ENCODE measurements at places on chromosomes 6 and 20.

DNA sequence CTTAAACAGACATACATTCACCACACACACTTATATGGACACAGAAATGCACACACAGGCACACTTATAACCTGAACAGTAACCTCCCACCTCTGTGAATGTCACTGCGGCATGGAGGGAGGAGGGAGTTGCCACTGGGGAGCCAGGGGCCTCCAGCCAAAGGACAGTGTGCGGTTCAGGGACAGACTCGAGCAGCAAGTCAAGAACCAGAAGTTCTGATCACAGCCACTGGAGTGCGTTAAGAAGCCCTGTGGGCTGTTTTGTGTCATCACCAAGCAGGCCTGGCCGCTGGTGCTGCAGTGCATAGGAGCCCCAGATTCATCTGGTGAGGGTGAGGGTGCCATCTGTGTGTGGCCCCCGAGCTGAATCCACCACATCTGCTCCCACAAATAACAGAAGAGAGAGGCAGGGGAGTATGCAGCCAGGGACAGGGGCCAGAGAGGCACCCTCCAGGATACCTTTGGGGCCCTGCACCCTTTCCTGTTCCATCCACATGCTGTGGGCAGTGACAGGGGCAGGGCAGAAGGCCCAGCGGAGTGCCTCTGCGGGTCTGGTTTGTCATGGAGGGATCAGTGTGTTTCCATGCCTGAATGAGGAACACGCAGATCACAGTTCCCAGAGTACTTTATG is 20.3 kb downstream of the SYNDIG1 start:
- no peak for DNase-seq

GRCh38 chr6:108323710-108324466 is 29.0 kb downstream of the AFG1L start:
- no peak for DNase-seq

DNA sequence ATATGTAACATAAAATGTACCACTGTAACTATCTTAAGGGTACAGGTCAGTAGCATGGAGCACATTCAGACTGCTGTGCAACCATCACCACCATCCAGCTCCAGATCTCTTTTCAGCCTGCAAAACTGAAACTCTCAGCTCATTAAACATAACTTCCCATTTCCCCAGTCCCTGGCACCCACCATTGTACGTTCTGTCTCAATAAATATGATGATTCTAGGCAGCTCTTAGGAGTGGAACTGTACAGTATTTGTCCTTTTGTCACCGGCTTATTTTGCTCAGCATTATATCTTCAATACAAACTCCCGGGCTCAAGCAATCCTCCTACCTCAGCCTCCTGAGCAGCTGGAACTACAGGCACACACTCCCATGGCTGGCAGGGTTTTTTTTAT is 1.5 kb downstream of the ZC3H12D start:
- DNase-seq = no peak

GRCh38 chr6:12348530-12349511 is 58.7 kb downstream of the EDN1 start:
- DNase-seq = peak; percentile 94

GRCh38 chr6:8047541-8048292 is 16.5 kb downstream of the BLOC1S5 start:
- peak; percentile 49 for DNase-seq

DNA sequence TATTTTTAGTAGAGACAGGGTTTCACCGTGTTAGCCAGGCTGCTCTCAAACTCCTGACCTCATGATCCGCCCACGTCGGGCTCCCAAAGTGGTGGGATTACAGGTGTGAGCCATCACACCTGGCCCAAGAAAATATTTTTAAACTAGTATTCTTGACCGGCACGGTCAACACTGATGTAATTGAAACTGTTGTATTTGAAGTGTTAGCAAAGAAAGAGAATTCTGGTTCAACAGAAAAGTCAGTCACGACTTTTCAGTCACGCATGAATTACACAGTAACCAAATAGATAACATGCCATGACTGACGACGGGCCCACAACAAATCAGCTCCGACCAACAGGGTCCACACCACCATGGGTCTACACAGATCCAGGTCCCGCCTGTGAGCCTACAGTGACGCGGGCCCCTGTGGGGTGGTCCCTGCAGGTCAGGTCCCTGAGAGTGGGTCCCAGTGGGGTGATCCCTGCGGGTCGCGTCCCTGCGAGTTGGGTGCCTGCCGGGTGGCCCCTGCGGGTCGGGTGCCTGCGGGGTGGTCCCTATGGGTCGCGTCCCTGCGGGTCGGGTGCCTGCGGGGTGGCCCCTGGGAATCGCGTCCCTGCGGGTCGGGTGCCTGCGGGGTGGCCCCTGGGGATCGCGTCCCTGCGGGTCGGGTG is 1.0 kb downstream of the GMEB2 start:
- DNase-seq = peak; percentile 25

DNA sequence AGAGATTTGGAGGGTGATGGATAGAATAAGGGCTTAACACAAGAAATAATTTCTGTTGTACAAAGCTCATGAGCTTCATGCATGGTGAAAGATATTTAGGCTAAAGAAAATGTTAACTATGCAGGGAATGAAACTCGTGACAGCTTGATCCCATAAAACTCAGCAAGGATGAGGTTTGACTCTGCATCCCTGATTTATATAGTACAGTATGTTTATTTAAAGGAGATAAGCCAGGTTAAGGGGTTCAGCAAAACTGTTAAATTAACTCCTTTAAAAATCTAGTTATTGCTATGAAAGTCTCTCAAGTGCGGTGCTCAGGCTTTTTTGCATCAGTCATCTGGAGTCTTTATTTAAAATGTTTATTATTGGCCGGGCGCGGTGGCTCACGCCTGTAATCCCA is 326.4 kb downstream of the LAMA2 start:
- DNase-seq = no peak

GRCh38 chr6:43907789-43908472 is 137.9 kb downstream of the VEGFA start:
- no peak for DNase-seq

- no peak for DNase-seq
These were observed 774.3 kb upstream of the CHD6 start for GRCh38 chr20:42392442-42392841.

GRCh38 chr6:13709689-13710551 is 1.7 kb downstream of the RANBP9 start:
- peak; percentile 49 for DNase-seq

DNA sequence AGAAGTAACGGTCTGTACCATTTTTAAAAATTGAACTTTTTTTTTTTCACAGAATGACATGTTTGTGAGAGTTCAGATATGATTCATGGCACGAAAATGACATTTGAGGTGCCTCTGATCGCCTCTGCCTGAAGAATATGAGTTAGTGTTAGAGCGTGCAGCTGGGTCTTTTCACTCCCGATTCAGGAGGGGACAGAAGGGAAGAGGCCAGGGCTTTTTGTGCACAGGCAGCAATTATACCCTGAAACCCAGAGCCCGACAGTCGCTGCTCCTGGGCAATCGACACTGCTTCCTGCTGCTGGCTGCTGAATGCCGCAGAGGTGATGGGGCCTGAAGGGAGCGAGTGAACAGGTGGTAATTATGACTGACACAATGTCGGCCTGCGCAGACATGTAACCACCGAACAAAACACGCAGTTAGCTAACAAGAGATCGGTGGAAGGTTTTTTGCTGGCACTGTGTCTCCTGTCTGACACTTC is 652.0 kb upstream of the NOX3 start:
- DNase-seq = no peak

DNA sequence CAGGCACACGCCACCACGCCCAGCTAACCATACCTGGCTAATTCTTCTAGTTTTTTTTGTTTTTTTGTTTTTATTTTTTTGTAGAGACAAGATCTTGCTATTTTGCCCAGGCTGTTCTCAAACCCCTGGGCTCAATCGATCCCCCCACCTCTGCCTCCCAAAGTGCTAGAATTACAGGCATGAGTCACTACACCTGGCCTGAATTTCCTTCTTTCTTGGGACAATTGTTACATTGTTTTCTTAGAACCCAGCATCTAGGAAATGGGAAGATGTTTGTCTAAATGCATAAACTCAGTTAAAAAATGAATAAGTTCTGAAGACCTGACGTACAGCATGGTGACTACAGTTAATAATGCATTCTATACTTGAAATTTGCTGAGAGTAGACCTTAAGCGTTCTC is 10.8 kb upstream of the AGPAT4 start:
- no peak for DNase-seq

- DNase-seq = peak; percentile 88
These were observed at the start of gene SYTL3 for GRCh38 chr6:158649289-158650143. TSS of gene SYTL3 (plus strand) at chr6:158650054. CDS start at chr6:158663269, 13,215 bp downstream.

GRCh38 chr6:151738267-151738666 is 69.2 kb upstream of the ESR1 start:
- no peak for DNase-seq

- DNase-seq = no peak
These were observed 13.6 kb downstream of the IP6K3 start for GRCh38 chr6:33732817-33733708.

DNA sequence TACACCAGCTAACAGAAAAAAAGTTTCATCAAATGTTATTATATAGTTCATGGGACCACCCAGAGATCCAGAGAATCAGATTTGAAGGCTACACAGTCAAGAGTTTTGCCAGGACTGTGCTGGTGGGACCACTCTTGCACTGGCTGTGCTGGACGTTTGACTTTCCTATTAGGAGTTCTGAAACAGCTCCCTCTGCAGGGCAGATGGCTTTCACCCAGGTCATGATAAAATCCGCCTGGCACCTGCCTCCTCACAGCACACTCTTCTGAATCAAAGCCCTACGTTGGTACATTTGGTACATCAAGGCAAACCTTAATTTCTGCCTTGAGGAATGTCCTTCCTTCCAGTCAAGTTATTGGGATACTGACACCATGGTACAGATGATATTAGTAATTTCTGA is 302.1 kb downstream of the ZNF217 start:
- DNase-seq = no peak

DNA sequence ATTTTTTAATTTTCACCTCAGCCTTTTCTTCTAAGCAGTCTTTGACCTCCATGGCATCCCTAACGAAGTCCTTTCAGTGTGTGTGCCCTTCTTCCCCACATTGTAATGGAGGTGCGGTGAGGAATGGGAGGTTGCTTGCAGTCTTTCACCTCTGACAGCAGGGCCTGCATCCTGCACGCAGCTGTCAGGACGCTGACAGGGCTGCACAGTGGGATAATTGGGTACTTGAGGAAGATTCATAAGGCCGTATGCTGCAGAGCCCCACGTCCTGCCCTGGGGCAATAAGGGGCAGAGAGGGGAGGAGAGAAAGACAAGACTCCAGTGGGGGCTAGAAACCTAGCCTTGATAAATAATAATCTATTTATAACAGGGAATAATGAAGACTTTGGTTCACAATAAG is 184.7 kb downstream of the SAMD5 start:
- DNase-seq = no peak

DNA sequence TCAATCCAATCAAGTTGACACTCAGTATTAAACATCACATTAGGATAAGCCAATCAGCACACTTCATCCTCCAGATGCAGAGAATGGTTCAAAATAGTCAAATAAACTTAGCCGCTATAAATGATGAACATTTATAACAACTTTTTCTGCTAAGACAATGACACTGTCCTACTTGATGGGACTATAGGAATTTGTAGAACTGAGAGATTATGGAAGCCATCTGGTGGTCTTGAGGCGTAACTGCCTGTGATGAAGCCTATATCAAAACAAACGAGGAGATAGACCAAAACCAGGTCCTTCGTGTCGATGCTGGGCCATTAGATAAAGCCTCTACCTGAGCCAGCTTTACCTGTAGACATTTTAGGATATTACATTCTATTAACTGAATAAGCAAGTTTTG is 631.1 kb downstream of the COL12A1 start:
- peak; percentile 52 for DNase-seq

DNA sequence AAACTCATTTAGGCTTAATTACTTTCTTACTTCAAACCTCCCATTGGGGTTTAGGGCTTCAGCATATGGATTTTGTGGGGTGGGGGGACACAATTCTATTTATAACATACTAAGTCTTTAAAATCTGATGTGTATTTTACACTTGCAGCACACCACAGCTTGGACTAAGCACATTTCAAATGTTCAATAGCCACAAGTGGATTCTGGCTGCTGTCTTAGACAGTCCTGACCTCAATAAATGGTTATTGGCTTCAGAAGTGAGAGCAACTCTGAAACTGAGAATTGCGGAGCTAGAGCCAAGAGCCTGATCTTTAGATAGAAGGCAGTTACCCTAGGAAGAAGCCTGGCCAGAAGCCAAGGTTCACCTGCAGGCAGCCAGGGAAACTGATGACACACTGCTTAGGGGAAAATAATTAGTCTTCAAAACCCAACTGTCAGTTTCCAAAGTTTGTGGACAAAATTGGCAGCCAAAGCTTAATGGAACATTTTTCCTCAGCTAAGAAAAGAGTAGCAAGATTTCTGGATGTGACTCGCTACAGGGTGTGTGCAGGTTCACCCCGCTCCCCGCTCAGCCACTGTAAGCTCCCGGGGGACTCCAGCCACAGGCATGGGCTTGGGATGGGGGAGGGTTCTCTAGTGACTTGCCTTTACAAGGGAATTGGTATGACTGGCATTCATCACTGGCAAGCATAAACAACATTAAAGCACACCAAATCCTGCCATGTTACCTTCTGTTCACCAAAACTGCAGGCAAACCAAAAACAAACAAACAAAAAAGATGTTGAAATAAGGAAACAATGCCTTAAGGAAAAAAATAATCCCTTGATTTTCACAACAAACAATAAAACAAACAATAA is 219.8 kb downstream of the TFAP2A start:
- DNase-seq = no peak

- no peak for DNase-seq
These were observed 102.8 kb upstream of the PRSS16 start for GRCh38 chr6:27144740-27145079.
